ENCODE measurements at places on chromosomes 5 and 9.

DNA sequence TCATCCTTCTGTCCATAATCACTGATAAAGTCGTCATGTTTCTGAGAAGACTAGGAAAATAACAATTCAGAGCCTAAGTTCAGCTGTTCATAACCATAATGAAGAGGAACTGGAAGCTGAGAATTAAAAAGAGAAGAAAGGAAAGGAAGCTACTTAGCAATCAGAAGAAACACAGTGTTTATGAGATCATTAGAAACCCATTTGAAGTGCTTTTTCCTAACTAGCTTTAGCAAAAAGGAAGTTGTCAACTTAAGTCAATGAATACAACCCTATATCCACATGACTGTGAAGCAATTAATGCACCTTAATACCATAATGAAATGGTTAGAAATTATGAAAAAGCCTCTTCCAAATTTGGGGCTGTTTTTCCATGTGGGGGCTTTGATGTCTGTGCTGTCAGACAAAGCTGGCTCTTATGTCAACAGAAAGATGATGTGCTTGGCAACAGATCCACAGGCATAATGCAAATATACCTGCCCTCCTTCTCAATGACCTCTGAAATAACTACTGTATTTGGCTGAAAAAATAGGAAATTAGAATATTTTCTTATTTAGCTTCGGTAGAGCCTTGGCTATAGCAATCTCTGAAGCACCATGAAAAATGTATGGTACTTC, 463.5 kb downstream of the RASEF start:
- no peak for DNase-seq

DNA sequence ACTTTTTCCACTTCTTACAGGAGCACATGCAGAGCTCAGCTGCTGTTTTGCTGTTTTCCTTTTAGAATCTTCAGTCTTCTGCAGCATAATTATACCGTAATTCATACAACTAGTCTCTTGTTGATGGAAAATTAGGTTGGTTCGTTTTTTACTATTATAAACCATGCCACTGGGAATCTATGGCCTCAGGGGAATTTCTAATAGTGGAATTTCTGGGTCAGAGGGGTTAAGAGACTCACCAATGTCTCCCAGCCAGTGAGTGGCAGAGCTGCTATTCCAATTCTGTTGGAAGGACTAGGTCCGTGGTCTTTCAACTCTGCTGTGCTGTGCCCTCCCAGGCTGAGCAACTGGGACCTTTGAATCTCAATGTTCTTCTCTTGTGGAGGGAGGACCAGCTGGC, 282.5 kb downstream of the ZSWIM6 start:
- no peak for DNase-seq

DNA sequence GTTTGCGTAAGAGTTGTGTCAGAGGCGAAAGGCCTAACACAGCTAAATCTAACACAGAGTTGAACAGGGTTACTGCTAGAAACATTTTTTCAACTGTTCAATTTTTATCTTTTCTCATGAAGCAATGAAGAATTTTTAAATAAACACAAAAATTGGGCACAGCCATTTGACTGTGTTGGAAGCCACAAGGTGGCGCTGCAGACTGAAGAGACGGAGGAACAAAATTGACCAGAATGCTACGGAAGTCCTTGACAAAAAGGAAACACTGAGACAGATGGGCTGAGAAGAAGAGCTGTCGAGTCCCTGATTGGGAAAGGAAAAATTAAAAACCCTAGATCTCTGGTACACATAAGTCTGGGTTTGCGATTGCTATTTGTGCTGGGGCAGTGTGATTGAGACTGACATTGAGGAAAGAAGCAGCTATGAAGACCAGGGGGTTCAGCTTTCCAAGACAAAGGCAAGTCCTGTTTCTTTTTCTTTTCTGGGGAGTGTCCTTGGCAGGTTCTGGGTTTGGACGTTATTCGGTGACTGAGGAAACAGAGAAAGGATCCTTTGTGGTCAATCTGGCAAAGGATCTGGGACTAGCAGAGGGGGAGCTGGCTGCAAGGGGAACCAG, at the start of gene PCDHB9:
PCDHB9 (plus strand) TSS at position 265 of the 616 bp plus-strand sequence; CDS start at position 423, 158 bp downstream.
- DNase-seq: no peak

DNA sequence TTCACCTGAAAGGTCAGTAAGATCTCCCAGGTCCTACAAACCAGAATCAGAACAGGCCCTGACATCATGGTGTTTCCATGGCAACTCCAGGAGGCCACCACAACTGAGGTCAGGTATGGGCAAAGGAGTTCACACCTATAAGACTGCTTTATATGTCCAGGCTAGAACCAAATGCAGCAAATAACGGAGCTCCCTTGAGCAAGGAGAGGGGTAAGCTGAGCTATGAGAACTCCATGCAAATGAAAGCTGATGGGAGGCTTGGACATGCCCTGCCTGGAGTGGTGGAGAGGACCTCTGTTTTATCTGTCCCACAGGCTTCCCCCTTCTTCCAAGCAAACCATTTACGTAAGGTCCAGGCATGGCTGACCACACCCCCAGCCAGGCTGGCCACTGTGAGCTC, 207.7 kb downstream of the SPOCK1 start:
- DNase-seq: no peak

GRCh38 chr5:145464171-145464570, 371.0 kb downstream of the PRELID2 start:
- DNase-seq: no peak

GRCh38 chr5:107404595-107405374, 266.0 kb downstream of the EFNA5 start:
- DNase-seq: no peak
